ENCODE measurements at places on chromosomes 3 and 15.

- DNase-seq: no peak
Measured at GRCh38 chr3:18494251-18494650, 69.1 kb upstream of the SATB1 start.

DNA sequence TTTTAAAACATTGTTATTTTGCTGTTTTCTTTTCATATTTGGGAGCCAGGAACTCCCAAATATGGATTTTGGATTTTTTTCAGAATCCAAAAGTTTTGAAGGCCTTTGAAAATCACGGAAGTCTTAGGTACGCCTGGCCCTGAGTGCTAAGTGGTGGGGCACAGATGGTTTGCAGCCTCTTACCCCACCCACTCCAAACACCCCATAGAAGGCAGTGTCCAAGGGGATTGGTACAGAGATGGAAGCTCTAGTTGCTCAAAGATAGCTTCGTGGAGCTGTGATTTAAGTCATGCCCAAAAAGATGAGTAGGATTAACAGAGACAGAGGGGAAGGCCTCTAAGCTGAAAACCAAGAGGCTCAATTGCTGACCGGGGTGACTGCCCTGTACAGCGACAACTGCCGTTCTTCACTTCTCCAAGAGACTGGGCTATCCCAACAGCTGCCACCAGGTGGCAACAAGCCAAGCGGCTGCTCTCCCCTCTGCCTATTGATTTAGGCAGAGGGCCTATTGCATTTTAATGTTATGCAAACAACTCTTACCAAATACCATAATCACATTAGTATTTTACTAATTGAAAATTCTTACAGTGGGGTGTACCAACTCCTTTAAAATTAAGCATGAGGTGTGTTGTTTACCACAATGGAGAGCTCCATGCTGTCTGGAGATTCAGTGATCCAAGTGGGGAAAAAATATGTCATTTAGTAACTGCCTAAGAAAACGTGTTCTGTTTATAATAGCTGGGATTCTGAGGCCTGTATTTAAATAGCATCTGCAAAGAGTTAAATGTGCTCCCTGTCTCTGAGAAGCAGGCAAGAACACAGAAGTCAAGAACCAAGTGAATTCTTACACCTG is 64.0 kb upstream of the C15orf61 start:
- peak; percentile 61 for DNase-seq

GRCh38 chr3:60610441-60611112 is 640.7 kb downstream of the FHIT start:
- peak; percentile 88 for DNase-seq

DNA sequence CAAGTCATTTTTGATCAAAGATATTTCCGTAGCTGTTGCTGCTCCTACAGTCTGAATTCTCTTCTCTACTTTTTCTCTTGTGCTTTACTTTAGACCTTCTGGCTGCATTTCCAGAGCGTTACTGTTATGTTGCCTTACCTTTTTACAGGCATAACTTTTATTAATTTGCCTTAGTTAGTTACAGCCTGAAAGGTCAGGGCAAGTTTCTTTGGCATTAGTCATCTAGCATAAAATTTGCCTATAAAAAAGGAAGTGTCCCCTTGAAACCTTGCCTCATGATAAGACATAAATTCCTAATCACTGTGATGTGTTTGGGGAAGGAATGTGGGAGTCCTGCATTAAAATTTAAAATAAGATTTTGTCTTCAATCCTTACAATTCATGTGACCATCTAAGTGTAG is 618.5 kb downstream of the NR2F2 start:
- no peak for DNase-seq

DNA sequence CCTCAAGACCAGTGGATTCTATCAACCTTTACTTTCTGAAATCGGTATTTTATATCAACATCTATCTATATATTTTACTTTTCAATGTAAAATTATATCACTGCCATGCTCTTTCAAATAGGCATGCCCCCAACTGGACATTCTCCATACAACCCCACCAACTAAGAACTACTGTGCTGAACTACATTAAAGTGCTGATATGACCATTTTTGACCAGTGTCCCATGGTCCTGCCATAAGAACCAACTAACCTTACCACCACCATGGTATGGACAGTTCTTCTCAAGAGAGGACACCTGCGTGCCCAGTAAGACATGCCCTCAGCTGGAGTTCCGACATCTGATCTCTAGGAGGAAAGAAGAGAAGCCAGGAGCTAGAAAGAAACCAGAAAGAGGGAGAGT is 15.6 kb downstream of the POMGNT2 start:
- no peak for DNase-seq

GRCh38 chr3:63051920-63052319 is 176.7 kb upstream of the CADPS start:
- DNase-seq: peak; percentile 98

- DNase-seq: peak; percentile 94
Measured at GRCh38 chr3:157532529-157533297, 29.5 kb upstream of the VEPH1 start.

- DNase-seq: no peak
Measured at GRCh38 chr3:126419151-126419703, 24.5 kb downstream of the CFAP100 start.

DNA sequence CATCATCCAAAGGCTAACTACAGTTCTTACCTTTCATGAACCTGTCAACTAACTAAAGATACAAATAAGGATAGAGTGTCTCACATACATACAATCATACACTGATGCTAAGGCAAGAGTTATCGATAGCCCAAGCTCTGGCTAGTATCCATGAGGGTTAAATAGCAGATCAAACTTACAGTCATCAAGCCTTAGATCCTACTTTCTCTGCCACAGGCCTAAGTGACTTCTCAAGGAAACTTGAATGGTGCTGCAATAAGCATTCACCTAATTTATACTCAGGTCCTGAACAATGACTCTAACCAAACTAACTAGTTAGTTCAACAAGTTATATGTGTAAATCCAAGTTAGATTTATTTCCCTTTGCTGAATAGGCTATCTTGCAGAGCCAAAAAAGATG is 51.0 kb downstream of the ALDH1A2 start:
- no peak for DNase-seq

- DNase-seq: peak; percentile 90
Measured at GRCh38 chr15:58441376-58442070, 9.7 kb downstream of the LIPC start.

DNA sequence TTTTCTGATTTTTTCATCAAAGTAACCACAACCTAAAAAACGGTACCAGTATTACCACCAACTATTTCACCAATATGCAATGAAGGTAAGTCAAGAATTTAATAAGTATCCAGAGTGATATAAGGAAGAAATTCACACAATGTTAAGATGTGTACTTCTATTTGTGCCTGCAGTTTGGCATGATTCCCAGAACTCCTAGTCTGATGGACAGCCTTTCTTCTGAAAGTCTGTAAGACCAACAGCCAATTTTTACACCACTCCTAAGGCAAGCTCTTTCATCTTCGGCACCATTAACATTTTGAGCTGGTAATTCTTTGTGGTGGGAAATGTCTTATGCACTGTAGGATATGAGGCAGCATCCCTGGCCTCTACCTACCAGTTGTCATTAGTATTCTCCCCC is 108.3 kb downstream of the VPS13C start:
- no peak for DNase-seq

- DNase-seq: no peak
Measured at GRCh38 chr3:88535563-88535962, 385.8 kb downstream of the C3orf38 start.

DNA sequence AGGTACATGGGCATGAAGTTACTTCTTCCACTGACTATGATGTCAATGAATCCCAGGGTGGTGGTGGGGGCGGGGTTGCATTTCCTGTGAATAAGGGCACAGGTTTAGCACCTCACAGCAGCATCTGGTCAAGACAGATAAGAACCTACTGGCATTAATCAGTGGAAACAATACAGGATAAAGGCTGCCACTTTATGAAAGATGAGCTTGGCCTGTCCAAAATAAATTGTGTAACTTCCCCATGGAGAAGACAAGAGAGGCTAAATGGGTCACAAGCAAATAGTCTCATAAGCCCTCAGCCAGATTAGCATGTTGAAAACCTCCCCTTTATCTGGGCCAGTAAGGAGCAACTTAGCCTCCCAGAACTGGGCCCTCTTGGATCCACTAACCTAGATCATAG is 27.4 kb upstream of the PLSCR2 start:
- DNase-seq: no peak

- DNase-seq: no peak
Measured at GRCh38 chr15:84883916-84884781, at the start of gene SLC28A1. Gene SLC28A1 (plus strand): TSS chr15:84884662. CDS start chr15:84887761, 3,099 bp downstream.

DNA sequence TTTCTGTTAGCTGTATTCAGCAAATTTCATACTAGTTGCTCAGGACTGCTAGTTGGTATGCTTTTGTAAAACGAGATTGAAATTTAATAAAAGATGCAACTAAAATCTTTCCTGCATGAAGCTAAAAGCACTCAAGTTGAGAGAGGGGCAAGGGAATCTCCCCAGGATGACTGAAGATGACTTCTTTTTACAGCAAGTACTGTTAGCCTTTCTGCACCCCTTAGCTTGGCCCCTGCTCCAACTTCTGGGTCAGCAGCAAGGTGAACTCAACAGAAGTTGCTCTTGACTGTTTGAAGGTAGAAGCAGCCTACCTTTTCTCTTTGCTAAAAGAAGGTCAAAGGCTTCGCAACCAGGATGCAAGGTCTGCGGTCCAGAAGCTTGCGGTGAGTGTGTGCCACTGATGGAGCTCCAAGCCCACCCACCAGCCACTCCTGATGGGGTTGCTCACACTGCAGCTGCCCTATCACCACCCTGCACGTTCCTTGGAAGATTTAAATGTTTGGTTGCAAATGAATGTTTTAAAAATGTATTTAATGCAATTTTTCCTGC is 32.5 kb downstream of the NME9 start:
- DNase-seq: no peak

GRCh38 chr15:100536733-100537132 is 8.0 kb upstream of the CERS3 start:
- DNase-seq: no peak

GRCh38 chr3:183539811-183540210 is 15.7 kb downstream of the KLHL6 start:
- DNase-seq: no peak

- no peak for DNase-seq
Measured at GRCh38 chr3:10319251-10319650, 1.7 kb downstream of the SEC13 start.

DNA sequence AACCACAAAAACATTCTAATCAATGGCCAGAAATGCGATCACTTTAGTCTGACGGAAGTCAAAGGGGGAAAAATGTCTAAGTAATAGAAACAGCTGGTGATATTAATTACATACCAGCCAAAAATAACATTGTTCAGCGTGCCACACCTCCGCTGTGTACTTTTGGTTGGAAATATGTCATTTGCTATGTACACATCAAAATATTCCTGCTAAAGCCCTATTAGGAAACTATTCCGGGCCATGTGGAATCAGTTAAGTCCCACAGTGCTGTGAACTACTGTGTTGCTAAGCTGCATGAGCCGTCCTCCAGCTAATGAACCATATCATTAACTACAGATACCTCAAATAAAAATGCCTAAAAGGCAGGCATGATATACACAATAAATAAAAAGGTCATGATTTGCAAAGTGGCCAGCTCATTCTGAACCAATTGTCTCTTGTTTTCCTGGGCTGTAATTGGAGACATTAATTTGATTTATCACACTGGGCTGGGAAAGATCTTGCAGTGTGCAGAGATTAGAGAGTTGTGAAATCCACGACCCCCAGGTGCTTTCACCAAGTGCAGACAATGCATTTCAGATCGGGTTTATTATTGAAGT is 200.5 kb upstream of the LRTM1 start:
- peak; percentile 94 for DNase-seq

DNA sequence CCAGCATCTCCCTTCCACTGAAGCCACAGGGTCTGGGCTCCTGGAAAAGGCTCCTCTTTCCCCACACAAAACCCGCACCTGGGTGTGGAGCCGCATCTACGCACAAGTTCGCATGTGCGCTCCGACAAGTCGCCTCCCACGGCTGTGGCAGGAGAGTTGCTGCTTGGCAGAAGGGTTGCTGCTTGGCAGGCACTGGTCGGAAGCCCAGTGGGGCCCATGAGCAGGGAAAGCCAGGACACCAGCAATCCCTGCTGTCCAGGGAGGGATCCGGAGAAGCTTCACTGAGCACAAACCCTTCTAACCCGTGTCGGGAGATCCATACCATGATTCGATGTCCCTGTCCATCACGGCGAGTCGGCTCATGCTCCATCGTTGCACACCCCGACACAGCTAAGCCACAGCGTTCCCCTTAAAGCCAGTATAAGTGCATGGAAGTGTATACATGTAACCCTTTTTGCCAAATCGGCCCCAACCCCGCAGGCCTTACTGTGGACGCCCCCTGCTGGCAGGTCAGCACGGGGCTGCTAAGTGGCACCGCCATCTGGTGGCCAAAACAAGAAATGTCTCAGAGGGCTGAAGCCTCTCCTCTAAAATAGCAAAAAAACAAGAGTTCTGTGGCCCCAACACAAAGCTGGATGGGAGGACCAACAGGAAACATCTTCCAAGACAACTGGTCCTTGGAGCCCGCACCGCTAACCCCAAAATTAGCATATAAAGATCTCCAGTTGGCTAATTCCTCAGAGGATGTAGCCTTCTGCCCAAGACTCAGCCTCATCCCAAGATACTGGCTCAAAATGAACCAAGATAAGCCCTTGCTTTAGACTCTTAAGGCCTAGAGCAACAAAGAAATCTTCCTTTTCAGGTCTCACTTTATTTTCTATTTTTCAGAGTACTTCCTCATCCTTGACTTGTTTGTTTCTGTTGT is 8.3 kb downstream of the ANKRD63 start:
- DNase-seq: peak; percentile 73

- DNase-seq: peak; percentile 48
Measured at GRCh38 chr15:89023311-89023961, 64.8 kb upstream of the ABHD2 start.

DNA sequence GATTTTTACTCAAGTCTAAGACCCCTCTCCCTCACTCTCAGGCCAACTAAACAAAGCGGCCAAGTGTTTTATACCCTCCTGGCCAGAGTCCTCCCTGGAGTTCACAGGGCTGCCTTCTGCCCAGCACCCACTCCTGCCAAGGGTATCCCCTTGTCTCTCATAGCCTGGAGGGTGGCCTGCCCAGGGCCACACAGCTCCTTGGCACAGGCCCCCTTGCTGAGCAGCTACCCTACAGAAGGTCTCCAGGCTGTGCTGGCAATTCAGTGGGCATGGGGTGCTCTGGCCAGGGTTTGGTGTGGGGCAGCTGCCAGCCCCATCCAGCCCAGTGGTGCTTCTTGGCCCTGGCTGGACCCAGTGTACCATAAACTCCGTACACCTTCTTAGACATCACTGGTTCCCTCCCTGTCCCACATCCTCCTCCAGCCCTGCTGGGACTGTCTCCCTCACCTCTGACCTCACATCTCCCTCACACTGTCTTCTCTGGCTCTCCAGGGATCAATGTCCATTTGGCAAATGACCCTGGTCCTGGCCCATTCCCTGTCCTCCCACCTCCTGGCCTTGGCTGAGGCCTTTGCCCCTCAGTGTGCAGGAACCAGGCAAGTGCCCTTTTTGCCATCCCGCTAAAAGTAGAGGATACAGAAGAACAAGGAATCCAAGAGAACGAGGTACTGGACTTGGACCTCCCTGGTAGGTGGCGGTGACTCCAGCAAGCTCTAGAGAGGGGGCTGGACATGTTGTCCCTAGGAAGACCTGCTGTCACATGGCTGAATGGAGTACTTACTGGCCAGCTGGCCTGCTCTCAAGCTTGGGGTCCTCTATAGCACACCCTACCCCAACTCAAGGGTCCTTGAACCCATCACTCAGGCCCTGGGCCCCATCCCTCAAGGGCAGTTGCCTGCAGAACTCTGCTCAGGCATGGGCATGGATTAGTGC is 50.0 kb upstream of the TRPM1 start:
- DNase-seq: no peak

GRCh38 chr15:62515696-62516395 is 350.8 kb upstream of the C2CD4B start:
- DNase-seq: no peak

Data from fibroblast of skin of abdomen (primary cell).